ENCODE measurements at places on chromosomes 11 and 22.

DNA sequence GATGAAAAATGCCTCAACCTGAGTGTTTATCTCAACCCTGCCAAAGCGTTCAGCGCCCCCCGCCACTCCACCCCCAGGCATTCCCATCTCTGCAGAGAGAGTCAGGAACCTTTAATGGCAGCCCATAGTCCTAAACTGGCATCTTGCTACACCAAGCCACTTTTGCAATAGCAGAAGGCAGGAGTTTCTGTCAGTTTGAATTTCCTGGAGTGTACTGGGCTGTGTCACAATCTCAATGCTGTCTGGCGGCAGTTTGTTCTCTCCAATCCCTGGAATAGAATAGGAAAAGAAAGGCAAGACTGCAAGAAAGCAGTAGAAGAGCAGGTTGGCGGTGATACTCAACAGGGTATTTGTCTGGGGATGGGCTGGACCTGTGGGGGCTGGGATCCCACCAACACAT is 32.9 kb upstream of the FLI1 start:
- no peak for DNase-seq

GRCh38 chr11:124465368-124465767 is 19.9 kb upstream of the OR8B8 start:
- DNase-seq, result no peak

- DNase-seq, result peak; percentile 80
Observed at GRCh38 chr11:70364745-70365543, 33.4 kb upstream of the CTTN start.

- DNase-seq, result no peak
Observed at GRCh38 chr11:31814176-31814868, 3.2 kb upstream of the PAX6 start.

GRCh38 chr11:64384981-64385944 is 26.3 kb downstream of the RPS6KA4 start:
- no peak for DNase-seq

- DNase-seq, result no peak
Observed at GRCh38 chr11:86050196-86050709, 18.6 kb downstream of the PICALM start.

GRCh38 chr11:82731691-82732277 is 1.9 kb downstream of the FAM181B start:
- DNase-seq, result no peak
